Stimulated activated CD4-positive, alpha-beta T cell treated with anti-CD3 and anti-CD28 coated beads, Interleukin-12 subunit alpha, Interleukin-12 subunit beta, amount 100 ng/mL, for 48 hours (primary cell): ENCODE measurements at places on chromosomes 2 and 18.

- DNase-seq = no peak
Measured at GRCh38 chr2:113058998-113059960, at the start of gene IL36RN. Gene IL36RN, plus strand, starts transcription at chr2:113059198. Its CDS starts 241 bp downstream, at chr2:113059439.

DNA sequence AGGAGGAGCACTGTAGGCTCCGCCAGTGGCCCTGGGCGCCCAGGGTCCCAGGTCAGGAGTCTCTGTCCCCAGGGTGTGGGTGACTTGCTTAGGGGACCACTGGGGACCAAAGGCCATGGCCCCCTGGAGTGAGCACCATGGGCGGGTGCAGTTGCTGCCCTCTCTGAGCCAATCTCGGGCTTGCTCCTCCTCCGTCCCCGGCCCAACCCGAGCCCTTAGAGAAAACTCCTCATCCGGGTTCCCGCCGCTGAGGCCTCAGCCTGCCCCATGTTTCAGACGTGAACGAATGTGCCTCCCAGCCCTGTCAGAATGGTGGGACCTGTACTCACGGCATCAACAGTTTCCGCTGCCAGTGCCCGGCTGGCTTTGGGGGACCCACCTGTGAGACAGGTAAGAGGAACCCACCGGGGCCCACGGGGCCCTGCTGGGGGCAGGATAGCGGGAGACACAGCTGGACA, 38.6 kb downstream of the SNED1 start:
- DNase-seq = no peak

GRCh38 chr18:525036-525797, 24.7 kb upstream of the COLEC12 start:
- no peak for DNase-seq

DNA sequence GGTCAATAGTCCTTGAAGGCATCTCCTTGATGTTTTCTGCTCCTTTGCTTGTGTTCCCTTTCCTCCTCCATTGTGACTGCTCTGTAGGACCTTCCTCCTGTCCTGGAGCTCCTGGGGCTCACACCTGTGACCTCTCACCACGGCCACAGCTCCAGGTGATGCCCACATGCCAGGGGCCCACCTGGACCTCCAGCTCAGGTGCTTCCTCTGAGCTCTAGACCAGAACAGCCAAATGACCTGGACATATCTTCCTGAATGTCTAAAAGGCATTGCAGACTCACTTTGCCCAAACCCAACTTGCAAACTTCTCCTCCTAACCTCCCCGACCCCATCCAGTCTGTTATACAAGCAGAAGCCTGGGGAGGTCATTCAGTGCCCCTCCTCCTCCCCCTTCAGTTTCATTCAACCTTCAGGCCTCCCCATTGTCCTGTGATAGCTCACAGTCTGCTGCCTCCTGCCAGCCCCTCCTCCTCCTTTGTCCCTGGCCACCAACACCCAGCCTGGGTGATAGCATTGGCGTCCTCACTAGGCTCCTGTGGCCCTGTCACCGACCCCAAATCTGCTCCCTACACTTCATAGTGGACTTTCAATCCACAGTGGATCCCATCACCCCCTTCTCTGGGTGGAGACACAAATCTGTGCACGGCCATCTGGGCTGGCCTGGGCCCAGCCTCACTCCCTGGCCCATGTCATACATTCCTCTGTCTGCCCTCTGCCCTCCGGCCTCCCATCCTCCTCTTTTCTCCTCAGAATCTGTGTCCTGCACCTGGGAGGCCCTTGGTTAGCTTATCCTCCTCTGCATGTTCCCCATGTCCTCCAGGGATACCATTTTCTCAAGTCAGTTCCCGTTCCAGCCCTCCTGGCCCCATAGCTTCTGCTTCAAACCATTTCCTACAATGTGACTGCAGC, 310.4 kb upstream of the HDAC4 start:
- no peak for DNase-seq
